ENCODE measurements at places on chromosomes 6 and 20.

GRCh38 chr20:45420125-45420524 lies 4.2 kb downstream of the PIGT start:
- DNase-seq = no peak

- no peak for DNase-seq
Observed at GRCh38 chr6:159038914-159039884, 5.6 kb downstream of the TAGAP start.

- DNase-seq = no peak
Observed at GRCh38 chr6:32096394-32097258, 12.5 kb downstream of the TNXB start.

DNA sequence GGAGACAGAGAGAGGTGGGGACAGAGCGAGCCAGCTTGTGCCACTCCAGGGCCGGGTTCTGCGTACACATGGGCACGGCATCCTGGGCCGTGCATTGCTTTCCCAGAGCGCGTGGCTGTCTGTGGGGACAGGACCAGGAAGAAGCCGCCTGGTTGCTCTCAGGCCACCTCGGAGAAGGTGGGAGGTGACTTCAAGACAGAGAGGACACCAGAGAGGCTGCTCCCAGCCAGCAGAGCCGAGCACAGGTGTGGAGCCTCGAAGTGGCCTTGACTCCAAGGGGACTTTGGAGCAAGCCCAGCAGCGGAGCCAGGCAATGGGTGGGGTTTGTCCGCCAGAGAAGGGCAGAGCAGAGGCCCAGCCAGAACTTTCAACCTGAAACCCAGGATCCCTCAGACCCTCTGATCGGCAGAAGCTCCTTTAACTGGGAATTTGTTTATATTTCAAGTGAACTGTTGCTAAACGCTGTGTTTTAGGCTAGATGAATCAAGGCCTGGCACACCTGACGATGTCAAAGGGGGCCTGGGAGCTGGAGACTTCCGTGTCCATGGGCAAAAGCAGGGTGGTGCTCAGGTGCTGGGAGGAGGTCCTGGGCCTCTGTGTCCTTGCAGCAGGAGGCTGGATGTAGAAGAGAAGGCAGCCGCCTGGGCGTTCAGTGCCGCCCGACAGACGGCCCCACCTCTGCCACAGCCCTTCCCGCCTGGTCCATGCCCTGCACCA lies 262.1 kb downstream of the DLL1 start:
- no peak for DNase-seq

DNA sequence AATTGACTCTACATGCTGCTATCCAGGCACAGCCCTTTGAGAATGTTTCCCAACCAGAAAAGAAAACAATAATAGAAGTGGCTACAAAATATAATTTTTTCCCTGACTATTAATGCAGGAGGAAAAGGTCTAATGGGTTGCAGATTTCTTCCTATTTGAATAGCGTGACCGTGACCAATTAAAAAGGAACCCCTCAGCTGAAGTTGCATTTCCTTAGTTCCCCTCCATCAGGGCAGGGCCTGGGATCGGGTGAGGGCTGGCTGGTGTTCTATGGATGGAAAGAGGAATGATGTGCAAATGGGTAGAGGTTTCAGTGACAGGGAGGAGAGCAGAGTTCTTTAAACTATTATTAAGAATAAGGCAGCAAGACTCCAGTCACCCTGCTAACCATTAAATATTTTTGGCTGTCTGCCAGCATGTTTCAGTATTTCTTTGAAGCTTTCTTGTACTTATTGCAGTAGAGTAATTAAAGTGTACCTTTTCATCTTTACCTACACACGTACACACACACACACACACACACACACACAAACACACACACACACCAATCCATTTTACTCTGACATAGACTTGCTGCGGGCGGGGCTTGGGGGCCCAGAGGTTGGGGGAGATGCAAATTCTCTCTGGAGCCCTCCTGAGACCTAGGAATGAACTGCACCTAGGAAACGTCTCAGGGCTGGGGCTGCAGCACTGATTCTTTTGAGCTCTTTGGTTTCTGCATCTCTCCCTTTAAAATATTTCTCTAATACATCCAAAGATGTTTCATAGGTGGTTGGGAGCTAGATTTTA lies 154.8 kb upstream of the SLC35B3 start:
- peak; percentile 4 for DNase-seq

- peak; percentile 8 for DNase-seq
Observed at GRCh38 chr20:43583982-43584432, 6.7 kb upstream of the IFT52 start.

DNA sequence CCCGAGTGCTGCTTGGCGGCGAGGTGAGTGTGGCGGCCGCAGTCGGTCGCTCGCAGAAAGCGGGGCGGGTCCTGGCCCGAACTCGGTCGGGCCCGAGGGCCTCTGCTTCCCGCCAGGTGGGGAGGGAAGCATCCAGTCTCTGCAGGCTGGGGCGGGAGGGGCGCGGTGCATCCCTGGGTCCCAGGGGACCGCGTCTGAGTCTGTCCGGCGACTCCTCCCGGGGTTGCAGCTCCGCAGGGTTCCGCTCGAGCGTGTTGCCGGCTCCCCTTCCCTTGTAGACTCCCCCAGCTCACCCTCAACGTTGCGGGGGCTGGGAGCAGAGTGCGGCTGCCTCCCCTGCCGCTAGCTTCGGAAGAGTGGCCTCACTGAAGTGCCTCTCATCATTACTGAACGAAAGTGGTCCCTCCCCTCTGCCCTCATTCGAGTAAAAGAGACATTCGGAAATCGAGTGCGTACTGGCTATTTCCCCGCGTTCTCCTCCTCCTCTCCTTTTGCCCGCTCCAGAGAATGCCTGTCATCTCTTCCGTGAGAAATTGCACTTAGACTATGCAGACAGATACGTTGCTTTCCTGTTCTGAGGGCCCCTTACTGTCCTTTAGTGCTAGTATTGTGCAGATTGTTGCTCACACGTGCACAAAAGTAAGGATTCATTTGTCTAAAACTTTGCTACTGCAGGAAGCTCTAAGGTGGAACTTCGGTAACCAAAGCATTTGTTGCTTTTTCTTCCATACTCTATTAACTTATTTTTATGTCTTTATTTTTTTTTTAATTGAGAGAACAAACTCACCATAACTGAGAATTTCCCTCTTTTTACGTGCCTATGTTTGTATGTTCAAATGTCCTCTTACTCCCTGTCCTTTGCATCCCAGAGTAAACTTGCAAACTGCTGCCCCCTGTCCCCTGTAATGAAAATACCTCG lies 751 bp downstream of the MAP3K4 start:
- peak; percentile 60 for DNase-seq

DNA sequence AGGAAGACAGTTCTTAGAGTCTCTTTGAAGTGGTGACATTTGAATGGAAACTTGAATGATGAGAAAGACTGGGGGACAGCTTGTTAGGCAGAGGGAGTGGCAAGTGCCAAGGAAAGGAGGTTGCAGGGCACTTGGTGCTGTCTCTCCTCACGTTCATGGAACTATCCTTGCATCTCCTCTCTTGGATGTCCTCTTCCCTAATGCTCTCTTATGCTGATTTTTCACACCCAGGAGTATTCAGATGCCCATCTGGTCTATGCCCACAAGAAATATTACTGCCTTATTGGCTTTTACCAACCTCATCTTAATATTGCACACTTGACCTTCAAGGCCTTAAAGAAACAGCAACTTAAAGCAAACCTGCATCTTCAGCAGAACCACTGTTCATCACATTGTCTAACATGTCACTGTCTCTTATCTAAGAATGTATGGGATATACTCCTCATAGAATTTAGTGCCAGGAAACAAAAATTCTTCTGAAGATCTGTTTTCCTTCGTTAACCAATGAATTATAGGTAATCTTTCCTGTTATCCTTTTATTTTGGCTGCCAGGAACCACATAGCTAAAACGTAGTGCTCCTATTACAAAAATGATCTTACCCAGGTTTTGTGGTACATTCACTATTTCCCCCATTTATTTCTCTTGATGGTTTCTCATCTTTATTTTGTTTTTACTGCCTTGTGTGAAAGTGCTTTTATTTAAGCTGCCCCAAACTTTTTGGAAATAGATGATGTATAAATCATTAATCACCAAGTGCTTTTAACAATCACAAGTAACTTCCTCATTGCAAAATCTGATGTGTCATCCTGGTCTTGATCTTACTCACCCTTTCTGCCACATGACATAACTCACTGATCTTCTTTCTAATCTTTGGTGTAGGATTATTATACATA lies 12.8 kb downstream of the RGS17 start:
- no peak for DNase-seq

GRCh38 chr6:21967056-21967974 lies 329.5 kb downstream of the PRL start:
- no peak for DNase-seq

- no peak for DNase-seq
Observed at GRCh38 chr6:10381830-10382208, 33.1 kb downstream of the TFAP2A start.

DNA sequence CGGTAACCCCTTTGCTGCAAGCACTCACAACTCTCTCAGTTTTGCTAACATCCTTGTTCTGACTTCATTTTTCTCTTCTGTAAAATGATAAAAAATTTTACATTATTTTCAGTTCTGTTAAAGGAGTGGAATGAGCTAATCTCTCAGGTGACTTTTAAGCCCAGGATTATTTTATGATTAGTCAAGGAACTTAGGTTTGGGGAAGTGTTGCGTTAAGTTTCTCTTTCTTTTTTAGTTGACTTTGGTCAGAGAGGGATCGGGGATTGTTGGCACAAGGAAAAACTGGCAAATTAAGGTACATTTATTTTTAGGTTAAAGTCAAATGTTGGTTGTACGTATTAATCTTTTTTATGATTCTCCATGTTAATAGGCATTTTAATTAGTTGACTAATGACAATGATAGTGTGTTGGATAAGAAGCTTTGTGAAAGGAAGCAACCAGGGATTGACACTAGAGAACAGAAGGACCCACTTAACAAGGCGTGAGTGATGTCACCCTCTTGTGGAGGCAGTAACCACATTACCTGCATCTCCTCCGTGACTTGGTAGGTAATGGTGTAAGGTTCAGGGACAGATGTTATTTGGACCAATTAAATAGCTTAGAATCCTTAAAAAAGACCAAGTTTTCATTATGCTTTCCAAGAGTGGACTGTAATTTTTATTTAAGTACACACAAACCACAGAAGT lies 31.6 kb downstream of the CD83 start:
- DNase-seq = peak; percentile 91

DNA sequence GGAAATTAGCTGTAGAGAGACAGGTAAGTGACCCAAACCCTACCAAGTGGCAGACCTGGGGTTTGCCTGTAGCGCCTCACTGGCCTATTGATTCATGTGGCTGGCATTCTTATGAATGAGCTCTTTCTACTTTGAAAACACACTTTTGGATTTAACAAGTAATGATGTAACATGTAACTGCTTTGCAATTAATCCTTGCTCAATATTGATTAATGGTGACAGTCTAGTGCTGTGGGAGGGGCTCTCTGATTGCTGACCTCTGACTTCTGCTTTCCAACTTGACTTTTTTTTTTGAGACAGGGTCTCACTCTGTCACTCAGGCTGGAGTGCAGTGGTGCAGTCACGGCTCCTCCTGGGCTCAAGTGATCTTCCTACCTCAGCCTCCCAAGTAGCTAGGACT lies 82.7 kb downstream of the TIAM2 start:
- no peak for DNase-seq

GRCh38 chr6:137001977-137002302 lies 42.8 kb downstream of the IL20RA start:
- no peak for DNase-seq

GRCh38 chr6:70957284-70957617 lies 391 bp upstream of the B3GAT2 start:
- no peak for DNase-seq
